ENCODE measurements at places on chromosomes 11 and 22. TPM values are rescaled to one million over a fixed set of nuclear protein-coding genes. Genes with fewer than 3 reads are reported as not detected.

OR5P2 gene
- not detected for total RNA-seq

GRM5 gene
- total RNA-seq, result not detected

GRCh38 chr11:125253795-125254525 lies 89.4 kb downstream of the PKNOX2 start:
- DNase-seq, result no peak
- no peak overlapping the region for H3K27ac ChIP-seq
- no peaks in the 10 kb centered on the region for H3K4me1 ChIP-seq
- H3K36me3 ChIP-seq, result no peaks in the 10 kb centered on the region
- no peak overlapping the region for H3K4me3 ChIP-seq
- H3K27me3 ChIP-seq, result no peaks in the 10 kb centered on the region

HARBI1 gene
- 5.0 TPM for total RNA-seq

GRCh38 chr22:39309364-39309861 lies 10.0 kb downstream of the RPL3 start:
- no peaks in the 10 kb centered on the region for H3K27me3 ChIP-seq
- H3K36me3 ChIP-seq, result peaks cover 27% of the 10 kb centered on the region
- no peak for DNase-seq
- H3K4me1 ChIP-seq, result no peaks in the 10 kb centered on the region

PATE2 gene
- not detected for total RNA-seq

DNA sequence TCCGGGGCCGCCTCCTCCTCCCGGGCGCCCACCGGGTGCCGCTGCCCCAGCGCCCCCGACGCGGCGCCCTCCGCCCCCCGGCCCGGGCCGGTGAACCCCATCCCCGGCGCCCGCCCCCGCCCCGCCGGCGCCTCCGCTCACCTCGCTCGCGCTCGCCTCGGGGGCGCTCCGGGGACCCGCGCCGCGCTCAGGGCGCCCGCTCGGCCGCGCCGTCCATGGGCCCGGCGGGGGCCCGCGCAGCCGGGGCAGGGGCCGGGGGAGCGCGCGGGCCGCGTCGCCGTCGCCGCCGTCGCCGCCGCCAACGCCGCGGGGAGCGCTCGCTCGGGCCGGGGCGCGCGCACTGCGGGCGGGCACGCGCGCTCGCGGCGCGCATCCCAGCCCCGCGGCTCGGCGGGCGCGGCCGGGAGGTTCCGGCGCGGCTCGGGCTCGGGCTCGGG lies 293 bp downstream of the DUSP8 start:
- H3K4me1 ChIP-seq, result peaks cover 4% of the 10 kb centered on the region
- DNase-seq, result no peak
- H3K27ac ChIP-seq, result no peak overlapping the region
- no peaks in the 10 kb centered on the region for H3K36me3 ChIP-seq
- peak overlapping the region; percentile 58 for H3K4me3 ChIP-seq

JHY gene
- 1.9 TPM for total RNA-seq

- no peaks in the 10 kb centered on the region for H3K36me3 ChIP-seq
- H3K4me1 ChIP-seq, result no peaks in the 10 kb centered on the region
- no peaks in the 10 kb centered on the region for H3K27me3 ChIP-seq
- H3K27ac ChIP-seq, result no peak overlapping the region
- H3K4me3 ChIP-seq, result no peak overlapping the region
- no peak for DNase-seq
These were observed 65.5 kb upstream of the EMID1 start for GRCh38 chr22:29139965-29140782.
